ENCODE measurements at places on chromosomes 3 and 15.

DNA sequence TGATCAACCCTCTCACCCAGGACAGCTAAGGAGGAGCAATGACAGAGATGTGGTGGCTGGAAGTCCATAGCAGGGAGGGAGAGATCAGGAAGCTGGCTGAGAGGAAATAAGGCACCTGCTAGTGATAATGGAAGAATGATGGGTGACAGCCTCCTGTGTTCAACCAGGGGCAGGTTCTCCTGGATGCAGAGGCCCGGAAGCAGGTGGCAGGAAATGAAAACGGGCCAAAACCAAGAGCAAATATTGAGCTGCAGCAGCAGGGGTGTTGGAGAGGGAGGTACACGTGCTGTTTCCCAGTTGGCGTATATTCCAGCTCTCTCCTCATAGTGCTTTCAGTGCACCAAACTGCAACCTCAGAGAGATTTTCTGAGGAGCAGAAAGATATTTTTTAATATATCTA, 213.4 kb upstream of the TBL1XR1 start:
- no peak for DNase-seq

DNA sequence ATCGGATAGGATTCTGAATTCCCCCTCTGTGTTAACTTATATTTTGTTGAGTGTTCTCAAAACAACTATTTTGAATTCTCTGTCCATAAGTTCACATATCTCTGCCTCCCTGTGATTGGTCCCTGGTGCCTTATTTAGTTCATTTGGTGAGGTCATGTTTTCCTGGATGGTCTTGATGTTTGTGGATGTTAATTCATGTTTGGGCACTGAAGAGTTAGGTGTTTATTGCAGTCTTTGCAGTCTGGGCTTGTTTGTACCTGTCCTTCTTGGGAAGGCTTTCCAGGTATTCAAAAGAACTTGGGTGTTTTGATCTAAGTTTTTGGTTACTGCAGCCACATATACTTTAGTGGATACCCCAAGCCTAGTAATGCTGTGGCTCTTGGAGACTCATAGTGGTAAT, 23.3 kb downstream of the PLSCR2 start:
- DNase-seq = no peak

DNA sequence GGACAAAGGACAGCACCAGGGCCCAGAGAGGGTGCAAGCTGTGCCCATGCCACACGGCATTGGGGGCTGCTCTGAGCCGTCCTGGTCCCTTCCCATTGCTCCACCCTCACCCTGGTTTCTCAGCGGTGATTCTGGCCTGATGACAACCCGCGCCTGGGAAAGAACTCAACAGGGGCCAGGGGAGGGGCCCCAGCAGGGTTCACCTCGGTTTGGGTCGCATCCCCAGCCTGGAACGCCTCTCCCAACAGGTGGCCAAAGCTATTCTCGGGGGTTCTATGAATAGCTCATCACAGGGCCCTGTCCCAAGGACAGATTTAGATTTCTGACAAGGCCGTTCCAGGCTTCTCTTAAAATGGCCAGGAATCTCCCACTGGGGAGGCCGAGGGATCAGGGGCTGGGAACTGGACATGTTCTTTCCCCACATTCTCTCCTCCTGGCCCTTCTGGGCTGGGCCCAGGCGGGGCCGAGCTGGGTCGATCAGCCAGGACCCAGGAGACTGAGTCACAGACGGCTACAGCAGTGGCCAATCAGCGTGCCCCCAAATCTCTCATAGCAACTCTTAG, 17.9 kb downstream of the GRIP2 start:
- no peak for DNase-seq

DNA sequence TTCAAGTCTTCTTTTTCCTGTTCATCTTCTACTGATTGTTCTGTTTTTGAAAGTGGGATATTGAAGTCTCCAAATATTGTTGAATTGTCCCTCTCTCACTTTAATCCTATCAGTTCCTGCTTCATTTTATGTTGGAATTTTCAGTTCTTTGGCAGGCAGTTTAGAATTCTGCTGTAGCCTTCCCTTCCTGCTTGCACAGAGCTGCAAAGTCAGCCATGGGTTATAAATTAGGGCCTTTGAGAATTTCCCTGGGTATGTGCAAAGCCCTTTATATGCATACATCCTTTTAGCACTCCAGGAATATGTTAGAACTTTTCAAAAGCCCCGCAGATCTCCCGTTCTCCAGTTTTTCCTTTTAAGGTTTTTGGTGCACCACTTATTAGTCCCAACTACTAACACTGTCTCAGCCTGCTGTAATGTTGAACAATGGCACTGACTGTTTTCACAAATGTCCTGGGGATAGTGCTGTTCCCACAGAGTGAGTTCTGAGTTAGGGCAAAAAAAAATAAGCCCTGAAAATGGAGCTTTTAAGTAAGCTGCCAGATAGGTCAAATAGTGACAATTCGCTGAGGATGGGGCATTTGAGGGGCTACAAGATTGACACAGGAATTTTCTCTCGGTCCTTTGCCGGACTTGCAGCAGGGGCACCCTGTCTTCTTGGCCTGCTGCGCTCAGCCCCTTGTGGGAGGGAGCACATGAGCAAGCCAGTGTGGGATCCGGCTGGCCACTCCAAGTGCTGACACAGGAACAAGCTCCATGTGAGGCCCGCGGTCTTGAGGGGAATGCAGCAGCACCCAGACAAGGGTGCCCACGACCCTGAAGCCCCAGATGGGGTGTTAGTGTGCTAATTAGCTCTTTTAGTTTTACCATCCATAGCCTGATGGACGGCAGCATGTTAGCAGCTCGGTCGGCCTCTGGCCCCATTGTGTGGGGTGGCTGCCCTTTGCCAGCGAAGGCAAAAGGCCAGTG, 96.0 kb downstream of the VPS8 start:
- no peak for DNase-seq

- DNase-seq = no peak
These were observed 156.2 kb downstream of the MEGF11 start for GRCh38 chr15:66097151-66098021.

DNA sequence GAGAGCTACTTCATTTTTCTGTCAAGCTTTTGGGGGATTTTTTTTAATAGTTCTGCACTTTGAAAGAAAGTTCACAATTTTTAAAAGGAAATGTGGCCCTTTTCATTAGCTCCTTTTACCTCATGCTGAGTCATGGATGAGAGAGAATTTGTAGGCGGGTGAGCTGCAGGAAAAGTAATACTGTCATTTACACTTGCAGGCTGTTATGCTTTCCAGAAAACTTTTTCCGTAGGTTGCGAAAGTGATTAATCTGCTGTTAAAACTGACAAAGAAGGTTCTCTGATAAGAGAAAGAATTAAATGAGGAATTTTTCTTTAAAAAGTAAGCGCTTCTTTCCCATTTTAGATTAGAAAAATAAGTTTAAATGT, 430.2 kb downstream of the LPP start:
- no peak for DNase-seq

DNA sequence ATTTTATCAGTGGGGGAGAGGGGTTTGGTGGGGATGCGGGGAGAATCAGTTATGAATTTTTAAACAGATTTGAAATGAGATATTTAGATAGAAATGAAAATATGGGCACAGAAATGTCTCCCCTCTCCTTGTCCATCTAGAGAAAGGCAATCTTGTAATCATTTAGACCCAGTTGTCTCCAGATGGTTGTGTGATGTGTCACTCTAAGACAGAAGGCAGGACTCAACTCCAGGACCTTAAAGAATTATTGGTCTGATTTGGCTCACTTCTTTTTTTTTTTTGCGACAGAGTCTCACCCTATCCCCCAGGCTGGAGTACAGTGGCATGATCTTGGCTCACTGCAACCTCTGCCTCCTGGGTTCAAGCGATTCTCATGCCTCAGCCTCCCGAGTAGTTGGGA, 77.2 kb downstream of the EOMES start:
- no peak for DNase-seq

GRCh38 chr3:14691719-14692118, 16.8 kb downstream of the C3orf20 start:
- DNase-seq = no peak

GRCh38 chr3:41329881-41330280, 130.6 kb downstream of the CTNNB1 start:
- no peak for DNase-seq

DNA sequence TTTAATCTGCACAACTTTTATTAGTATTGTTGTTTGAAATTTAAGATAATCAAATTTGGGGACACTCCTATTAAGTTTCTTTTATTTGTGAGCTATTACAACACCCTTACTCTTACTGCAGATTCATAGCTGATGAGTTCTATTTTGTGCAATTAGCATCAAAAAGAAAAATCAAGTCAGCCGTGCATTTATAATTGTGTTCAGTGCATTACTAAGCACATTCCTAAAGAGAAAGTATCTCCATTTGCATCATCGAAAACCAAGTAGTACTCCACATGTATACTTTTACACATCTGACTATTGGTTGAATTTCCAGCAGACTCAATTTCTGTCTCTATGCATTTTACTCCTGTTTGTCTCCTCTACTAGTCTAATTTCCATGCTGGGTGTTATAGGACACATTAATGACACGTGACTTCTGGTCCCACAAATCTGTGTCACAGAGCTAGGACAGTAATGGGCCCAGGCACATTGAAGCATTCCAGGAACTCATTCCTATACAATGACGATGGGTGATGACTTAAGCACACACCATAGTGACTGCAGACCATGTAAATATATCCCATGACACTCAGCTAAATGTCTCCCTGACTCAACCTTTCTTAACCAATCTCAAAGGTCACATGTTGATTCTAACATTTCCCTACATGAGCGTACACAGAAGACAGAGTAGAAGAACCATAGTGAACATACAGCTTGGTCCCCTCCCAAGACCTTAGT, 477.5 kb downstream of the LPP start:
- peak; percentile 28 for DNase-seq

GRCh38 chr3:23162934-23163333, 40.2 kb upstream of the UBE2E2 start:
- DNase-seq = no peak

DNA sequence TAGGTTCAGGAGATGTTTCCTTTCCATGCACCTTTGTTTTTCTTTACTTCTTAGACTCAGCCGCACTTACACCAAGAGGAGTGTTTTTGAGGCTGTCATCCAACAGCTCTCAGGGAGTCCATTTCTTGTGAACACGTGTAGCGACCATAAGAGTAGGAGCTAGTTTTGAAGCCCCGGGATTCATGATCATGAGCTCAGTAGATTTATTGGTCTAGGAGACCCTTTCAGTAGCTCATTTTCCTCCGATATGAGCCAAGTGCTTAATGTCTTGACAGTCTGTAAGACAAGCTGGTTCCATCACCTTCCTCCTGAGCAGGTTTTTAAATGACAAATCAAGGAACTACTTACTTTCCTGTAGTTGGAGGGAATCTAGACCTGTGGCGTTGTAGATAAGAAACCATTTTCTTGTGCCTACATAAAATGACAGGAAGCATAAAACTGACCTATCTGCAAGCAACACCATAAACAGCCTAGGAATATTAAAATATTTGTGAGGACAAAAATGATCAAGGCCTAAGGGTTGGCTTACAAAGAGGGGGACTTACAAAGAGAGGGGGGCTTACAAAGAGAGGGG, 172.6 kb upstream of the BHLHE40 start:
- no peak for DNase-seq

- DNase-seq = no peak
These were observed 42.4 kb upstream of the ETV5 start for GRCh38 chr3:186151077-186151971.

GRCh38 chr3:173238091-173238490, 97.1 kb upstream of the SPATA16 start:
- DNase-seq = no peak

DNA sequence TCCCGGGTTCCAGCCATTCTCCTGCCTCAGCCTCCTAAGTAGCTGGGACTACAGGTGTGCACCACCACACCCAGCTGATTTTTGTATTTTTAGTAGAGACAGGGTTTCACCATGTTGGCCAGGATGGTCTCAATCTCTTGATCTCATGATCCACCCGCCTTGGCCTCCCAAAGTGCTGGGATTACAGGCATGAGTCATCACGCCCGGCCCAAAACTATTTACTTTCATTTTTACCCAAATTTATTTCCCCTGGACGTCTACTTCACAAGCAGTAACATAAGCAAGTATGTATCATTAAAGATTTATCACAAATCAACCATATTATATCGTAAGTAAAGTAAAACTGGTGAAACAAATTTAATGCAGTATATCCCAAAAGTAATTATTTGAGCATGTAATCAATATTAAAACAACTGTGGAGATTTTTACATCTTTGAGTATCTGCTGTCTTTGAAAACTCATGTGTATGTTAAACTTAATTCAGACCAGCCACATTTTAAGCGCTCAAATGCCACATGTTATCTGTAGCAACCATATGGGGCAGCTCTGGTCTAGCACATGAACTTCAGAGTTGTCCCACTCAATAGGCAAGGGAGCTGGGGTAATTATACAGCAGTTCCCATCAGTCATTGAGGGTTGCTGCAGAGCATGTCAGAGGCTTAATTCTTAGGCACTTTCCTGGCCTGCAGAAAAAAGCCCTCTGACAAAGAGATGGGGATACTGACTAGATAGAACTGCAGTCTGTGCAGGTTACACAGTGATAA, 185.7 kb upstream of the CTDSPL start:
- no peak for DNase-seq

DNA sequence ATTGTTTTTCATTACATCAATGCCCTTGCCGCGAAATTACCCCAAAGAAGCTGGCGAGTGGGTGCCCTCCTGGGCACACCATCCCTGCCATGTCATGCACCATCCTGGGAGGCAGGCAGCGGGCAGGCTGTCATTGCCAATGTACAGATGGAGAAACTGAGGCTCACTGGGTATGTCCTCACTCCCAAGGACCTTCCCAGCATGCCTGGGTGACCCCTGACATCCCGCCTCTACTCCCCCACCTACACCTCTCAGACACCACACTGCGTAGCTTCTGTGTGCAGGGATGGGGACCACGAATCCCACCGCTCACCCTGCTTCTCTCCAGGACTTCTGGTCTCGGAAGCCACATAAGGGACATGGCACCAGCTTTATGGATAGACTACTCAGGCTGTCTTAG, 41.0 kb upstream of the SLC41A3 start:
- no peak for DNase-seq

DNA sequence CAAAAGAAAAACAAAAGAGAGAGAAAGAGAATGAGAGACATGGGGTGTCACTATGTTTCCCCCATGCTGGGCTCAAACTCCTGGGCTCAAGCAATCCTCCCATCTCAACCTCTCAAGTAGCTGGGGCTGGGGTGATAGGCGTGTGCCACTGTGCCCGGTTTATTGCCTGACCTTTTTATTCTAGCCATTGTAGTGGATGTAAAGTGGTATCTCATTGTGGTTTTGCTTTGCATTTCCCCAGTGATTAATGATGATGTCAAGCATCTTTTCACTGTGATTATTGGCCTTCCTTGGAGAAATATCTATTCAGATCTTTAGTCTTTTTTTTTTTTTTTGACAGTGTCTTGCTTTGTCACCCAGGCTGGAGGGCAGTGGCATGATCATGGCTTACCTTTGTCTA, 37.7 kb upstream of the GK5 start:
- DNase-seq = no peak

DNA sequence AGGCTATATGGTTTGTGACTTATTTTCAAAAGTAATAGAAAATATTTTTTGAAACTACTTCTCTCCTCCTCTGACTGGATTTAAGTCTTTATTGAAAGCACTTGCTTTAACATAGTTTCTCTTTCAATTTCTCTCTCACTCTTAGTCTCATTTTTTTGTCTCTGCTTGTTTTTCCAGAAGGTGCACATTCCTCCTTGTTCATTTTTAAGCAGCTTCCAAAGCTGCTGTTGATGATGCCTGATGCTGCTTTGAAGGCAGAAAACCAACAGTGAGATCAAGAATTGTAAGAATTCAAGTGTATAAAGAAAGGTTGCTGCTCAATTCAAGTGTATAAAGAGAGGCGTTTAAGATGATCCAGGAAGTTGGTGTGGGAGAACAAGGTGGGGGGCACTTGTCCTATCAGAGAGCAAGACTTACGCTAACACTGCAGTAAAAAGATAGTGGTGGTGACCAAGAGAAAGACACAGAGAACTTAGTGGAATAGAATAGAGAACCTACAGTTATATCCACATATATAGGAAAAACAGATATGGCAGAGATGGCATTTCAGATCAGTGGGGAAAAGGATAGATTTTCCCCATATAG, 12.1 kb downstream of the NR2C2 start:
- no peak for DNase-seq

Measured in BJ (cell line).